Airway epithelial cell (primary cell): ENCODE measurements at places on chromosomes 7 and 10. TPM values are rescaled to one million over a fixed set of nuclear protein-coding genes. Genes with fewer than 3 reads are reported as not detected.

Gene PNPLA8
- 15.0 and 18.1 TPM in 2 replicates for total RNA-seq

Gene DYDC2
- not detected in 2 replicates for total RNA-seq

Gene HOXA6
- not detected in 2 replicates for total RNA-seq

Gene PARD3
- total RNA-seq = 29.0 and 44.2 TPM in 2 replicates

Gene GPC2
- total RNA-seq = 1.9 and 2.5 TPM in 2 replicates

Gene HOXA11
- not detected in 2 replicates for total RNA-seq

Gene APBB1IP
- not detected in 2 replicates for total RNA-seq

Gene WNT8B
- 0.14 TPM in 1 of 2 replicates, not detected in the other for total RNA-seq

Gene PLPP4
- not detected in 2 replicates for total RNA-seq

Gene STAG3
- 0.07 and 0.14 TPM in 2 replicates for total RNA-seq

Gene NEUROG3
- not detected in 2 replicates for total RNA-seq
